Neural progenitor cell (in vitro differentiated cells): ENCODE measurements at places on chromosomes 3 and 15.

GRCh38 chr3:189249987-189250386 is 78.2 kb downstream of the TPRG1 start:
- DNase-seq = no peak

DNA sequence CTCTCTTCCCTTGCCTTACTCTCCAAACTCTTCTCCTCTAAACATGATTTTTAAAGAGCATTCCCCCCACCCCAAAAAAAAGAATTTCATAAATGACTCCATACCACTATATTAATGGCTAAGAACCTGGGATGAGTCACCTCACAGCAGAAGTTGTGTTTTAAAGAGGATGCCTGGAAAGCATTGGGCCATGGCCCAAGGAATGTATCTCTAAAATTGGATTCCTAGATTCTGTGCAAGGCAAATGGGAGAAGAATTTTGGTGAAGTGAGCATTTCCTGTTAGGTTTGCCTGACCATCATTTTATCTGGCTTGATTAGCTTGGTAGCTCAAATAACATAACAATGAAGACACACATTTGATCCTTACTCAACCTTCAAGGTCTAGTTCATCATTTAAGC is 251.4 kb downstream of the NR1D2 start:
- DNase-seq = no peak

- DNase-seq = no peak
Observed at GRCh38 chr15:52246686-52247431, 48.7 kb downstream of the MYO5C start.

GRCh38 chr3:133868758-133869475 is 26.8 kb downstream of the RAB6B start:
- no peak for DNase-seq

DNA sequence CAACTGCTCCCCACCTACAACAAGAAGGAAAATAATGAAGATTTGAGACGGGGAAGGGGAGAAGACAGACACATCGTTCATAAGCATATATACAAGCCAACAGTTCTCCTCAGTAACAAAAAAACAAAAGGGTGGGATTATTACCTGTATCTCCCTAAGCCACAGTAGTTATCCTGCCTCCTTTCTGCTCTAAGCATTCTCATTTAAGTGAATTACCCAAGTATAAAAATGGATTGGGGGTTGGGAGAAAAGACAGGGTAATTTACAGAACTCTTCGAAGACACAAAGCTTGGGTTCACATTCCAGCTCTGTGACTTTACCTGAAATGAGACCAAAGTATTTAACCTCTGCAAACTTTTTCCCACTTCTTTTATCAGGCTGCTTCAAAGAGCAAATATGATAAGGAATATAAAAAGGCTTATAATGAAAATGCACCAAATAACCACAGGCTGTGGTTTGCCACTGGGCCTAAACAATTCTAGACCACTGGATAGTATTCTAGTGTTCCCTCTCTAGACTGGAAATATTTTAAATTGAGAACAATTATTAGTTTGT is 64.4 kb downstream of the UACA start:
- no peak for DNase-seq

DNA sequence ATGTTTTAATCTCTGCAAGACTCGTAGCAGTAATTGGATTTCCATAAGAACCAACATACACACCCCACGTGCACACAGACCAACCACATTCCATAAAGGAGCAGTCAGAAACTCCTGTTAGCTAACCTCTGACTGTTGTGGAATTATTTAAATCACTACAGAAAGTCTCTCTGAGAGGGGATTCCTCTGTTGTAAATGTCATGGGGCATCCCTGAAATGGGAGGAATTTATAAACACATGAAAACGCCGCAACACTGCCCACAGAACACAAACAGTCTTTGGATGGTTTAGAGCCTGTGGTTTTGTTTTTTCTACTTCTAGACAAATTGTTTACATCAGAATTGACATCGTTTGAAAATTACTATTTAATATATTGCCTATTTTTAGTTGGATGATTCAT is 740.1 kb upstream of the GRM7 start:
- no peak for DNase-seq

- DNase-seq = no peak
Observed at GRCh38 chr3:33975463-33975862, 177.0 kb downstream of the PDCD6IP start.

GRCh38 chr15:78364233-78364632 is 24.1 kb downstream of the CRABP1 start:
- no peak for DNase-seq

GRCh38 chr3:191987831-191988350 is 526.9 kb downstream of the PYDC2 start:
- DNase-seq = no peak

DNA sequence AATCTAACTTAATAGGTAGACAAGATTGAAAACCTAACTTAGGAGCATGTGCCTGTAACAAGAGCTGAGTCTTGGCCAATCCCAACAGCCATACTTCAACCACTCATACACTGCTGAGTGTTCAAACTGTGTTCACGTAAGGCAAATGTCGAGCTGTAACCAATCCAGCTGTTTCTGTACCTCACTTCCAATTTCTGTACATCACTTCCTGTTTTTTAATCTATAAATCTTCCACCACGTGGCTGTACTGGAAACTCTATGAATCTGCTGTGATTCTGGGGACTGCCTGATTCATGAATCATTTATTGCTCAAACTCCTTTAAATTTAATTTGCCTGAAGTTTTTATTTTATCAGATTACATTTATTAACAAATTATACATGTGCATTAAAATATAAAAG is 44.6 kb upstream of the NEDD4 start:
- DNase-seq = no peak

- no peak for DNase-seq
Observed at GRCh38 chr3:159789742-159790635, 198.6 kb upstream of the IL12A start.

DNA sequence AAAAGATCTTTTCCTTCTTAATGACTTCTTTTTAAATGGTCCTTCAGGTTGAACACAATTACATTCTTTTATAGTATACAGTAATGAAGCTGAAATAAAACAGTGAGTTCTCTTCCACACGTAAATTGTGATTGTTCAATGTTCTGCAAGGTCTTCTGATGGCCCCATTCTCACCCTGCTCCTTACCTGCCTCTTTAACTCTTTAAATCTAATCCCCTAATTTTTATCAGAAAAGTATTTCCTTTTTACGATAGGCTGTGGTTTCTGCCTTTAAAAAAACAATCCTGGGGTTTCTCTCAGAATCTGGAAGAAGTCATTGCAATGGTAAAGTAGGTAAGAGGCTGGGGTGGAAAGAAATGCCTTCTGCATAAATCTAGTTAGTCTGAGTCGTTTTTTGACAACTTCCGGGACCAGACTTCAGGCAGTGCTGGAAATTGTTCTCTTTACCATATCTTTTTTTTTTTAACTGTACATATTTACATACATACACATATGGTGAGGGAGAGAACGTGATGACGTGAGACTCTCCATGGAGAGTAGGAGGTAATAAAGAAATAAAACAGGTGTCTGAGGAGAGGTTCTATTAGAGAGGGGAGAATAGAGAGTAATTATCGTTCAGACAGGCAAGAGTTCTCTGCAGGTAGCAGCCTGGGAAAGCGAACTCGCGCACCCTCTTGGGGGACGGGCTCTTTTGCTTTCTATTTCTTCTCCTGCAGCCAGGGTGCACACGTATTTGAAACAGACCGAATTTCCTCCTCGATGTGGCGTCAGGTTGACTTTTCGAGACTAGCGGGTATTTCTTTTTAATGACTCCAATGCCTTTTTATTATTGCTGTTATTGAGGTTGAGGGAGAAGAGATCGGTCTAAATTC is at the start of gene SIDT1:
SIDT1 (plus strand) TSS at position 730 of the 872 bp plus-strand sequence. CDS start 467 bp downstream, outside the sequence.
- peak; percentile 39 for DNase-seq

DNA sequence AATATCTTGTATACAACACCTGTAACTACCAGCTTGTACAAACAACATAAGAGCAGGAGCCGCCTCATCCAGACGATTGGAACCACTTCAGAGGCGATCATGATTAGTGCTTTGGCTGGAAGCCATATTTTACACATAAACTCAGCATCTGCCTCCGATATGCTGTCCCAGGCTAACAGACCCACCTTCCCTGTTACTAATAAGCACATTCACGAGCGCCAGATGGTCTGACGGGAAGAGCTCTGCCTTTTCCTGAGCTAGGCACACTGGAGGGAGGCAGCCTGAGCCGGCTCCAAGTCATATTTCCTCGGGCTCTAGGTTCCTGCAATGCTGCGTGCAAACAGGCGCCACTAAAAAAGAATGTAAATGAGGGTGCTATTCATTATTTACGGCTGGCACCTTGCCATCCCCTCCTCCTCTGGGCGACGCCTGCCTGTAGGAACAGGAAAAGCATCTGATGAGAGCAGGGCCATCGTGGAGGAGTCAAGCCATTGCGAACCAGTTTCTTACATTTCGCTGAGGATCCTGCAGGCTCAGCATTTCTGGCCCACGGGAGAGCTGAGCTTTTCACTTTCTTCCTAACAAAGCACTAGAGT is 98.2 kb downstream of the ANXA2 start:
- peak; percentile 33 for DNase-seq

- DNase-seq = peak; percentile 14
Observed at GRCh38 chr3:128359846-128360642, 106.6 kb downstream of the DNAJB8 start.

GRCh38 chr3:33768578-33769330 is 29.7 kb upstream of the PDCD6IP start:
- DNase-seq = no peak

- no peak for DNase-seq
Observed at GRCh38 chr3:25483456-25483855, 55.4 kb downstream of the RARB start.

DNA sequence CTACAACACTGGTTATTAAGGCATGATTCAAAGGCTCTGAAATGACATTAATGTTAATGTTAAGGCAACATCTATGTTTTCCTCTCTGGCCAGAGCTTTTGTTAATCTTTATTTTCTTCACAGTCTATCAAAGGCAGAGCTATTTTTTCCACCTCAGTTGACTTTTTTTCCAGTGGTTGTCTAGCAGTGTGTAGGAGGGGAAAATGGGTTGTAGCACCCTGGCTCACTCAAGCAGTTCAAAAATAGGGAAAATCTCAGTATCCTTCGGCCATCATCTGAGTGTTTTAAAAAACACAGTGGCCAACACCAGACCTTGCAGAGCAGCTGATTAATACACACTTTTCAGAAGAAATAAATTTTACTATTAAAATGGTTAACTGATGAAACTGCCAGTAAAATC is 21.4 kb downstream of the CBLB start:
- DNase-seq = no peak

DNA sequence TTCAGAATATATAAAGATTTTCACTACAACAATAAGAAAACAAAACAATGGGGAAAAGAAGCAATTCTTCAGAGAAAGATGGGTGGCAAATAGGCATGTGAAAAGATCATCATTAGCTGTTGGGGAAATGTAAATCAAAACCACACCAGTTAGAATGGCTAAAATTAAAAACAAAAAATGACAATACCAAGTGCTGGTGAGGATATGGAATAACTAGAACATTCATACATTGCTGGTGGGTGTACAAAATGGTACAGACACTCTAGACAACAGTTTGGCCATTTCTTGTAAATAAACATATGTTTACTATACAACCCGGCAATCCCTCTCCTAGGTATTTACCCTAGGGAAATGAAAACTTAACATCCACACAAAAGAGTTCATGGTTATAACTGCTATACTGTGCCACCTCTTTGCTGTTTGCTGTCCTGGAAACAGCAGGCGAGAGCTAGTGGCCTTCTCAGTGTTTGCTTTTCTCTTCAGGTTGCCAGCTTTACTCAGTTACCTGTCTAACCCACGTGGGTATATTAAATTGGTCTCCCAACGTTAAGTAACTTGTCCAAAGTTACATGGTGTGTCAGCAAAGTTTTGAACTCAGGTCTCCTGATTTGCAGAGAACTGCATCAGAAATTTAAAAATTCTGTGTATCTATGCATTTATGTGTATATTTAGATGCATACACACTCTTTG is 4.6 kb upstream of the NIT2 start:
- no peak for DNase-seq

DNA sequence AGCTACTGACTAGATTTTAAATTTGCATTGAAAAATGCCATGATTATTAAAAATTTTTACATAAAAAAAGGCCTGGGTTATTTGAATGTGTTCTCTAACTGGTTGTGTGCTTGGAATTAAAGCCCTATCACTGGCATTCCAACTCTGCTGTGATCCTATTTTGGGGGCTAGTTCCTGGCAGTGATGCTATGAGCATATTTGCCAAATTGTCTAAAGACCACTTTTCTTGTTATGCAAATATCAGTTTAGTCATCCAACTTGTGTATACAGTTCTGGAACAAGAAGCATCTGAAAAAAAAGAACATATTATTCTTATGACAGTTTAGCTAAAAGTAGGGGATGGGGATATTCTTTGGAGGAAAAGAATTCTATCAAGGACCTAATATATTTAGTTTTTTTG is 243.4 kb upstream of the ZNF717 start:
- DNase-seq = no peak

GRCh38 chr3:109559389-109559788 is 222.0 kb upstream of the DPPA4 start:
- DNase-seq = no peak

- DNase-seq = no peak
Observed at GRCh38 chr3:172606021-172606420, 82.8 kb upstream of the TNFSF10 start.

DNA sequence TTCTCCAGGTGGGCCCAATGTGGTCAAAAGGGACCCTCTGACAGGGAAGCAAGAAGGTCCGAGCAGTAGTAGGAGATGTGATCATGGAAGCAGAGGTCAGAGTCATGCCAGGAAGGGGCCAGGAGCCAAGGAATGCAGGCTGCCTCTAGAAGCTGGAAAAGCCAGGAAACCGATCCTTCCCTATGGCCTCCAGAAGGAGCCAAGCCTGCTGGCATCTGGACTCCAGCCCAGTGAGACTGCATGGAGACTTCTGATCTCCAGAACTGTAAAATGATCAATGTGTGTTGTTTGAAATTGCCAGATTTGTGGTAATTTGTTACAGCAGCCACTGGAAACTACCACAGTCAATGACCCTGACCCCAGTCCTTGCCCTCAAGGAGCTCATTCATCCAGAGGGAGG is 56.8 kb upstream of the SPATA12 start:
- DNase-seq = no peak

GRCh38 chr3:125125821-125126245 is 70.0 kb upstream of the HEG1 start:
- no peak for DNase-seq

DNA sequence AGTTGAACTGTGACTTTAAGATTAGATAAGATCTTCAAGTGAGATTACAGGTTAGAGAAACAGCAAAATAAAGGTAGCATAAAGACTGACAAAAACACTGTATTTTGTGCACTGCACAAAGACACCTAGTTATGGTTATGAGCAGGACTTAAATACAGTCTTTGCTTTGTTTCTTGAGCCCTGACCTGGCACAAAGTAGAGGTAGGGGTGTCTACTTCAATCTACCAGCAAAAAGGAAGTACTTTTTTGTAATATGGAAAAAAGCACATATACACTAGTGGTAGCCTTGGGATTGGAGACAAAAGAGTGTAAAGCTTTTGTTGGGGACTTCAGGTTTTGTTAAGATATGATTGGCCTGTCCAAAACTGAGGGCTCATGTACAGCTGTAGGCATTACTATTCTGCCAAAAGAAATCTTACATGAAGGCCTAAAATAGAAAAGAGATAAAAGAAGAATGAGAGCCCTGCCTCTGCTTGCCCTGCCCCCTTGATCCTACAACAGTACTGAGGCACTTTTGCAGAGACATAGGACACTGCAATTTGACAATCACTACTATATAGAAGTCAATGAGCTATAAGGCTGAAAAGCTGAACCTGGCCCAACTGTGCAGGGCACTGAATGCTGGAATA is 194.3 kb downstream of the CBLB start:
- no peak for DNase-seq
